ENCODE measurements at places on chromosomes 12 and 14.

DNA sequence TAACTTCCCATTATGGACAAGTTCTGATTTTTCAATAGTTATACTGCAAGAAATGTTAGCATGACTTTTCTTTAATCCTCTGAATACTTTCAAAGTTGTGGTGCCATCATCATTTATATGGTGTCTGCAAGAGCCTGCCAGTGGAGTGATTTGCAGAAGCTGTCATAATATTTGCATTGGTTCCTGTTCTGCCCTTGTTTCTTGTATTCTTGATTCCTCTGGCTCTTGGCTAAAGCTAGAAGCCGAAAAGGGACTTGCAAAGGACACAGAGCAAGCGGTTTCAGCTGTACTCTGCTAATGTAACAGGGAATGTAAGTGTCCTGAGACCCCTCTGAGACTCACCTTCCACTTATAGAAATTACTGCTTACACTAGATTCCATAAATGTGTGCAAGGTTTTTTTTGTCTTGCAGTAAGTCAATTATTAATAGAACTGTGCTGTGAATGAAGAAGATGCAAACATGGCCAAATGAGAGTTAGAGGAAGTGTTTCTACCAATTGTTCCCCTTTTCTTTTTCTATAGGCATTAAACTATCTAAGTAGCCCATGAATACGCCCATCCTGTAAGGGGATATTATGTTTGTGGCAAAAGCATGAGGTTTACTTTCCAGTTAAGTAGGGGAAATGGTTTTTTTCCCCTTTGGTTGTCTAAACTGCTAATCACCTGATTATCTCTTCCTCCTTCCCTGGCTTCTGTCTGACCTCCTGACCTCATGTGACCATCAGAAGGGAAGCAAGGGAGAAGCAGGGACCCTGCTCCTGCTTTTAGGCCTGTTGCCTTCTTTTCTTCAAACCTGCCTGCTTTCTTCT, 5.3 kb downstream of the DYRK4 start:
- DNase-seq, result no peak

DNA sequence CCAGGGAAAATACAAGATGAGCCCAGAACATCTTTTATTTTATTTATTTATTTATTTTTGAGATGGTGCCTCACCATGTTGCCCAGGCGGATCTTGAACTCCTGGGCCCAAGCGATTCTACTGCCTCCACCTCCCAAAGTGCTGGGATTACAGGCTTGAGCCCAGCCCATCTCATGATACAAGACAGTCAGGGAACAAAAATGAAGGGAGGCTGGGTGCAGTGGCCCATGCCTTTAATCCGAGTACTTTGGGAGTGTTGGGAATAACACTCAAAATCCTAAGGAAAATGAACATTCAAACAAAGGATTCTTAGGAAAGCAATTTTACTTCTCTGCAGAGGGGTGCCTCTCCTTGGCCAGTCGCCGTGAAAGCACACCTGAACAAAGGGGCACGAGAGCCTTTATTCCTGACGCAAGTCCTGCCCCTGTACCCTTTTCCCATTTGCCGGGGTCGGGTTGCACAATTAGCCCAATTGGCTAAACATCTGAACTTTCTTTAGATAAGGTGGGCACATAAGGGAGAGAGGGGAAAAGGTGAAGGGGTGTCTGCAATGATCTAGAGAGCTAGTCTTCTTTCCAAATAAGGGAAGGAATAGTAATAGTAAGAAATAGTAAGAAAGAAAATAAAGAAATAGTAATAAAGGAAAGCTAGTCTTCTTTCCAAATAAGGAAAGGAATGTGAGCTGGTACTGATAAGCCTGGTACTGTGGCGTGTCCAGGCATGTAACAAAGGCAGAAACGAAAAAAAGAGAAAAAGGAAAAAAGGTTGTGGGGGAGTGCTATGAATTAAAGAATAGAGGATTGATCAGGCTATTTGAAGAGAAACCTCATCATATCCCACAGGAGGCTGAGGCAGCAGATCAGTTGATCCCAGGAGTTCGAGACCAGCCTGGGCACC, 13.4 kb downstream of the NCAPD2 start:
- DNase-seq, result no peak

DNA sequence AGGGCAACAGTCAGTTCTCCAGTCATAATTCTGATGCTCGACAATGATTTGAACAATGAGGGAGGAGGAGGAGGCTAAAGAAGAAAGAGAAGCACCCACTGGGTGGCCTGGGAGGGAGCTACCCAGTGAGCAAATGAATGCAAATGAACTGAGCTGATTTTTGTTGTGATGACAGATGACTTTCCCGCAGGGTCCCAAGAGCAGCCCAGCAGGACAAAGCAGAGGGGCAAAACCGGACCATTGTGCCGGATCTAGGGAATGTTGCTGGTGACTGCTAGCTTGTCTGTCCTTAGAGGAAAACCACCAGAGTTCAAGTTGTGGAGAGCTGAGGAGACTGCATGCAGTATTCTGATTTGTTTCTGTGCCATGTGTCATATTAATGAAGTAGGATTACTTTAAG, 162.8 kb downstream of the MON2 start:
- no peak for DNase-seq

GRCh38 chr14:44530475-44530874, 23.4 kb upstream of the FSCB start:
- no peak for DNase-seq

DNA sequence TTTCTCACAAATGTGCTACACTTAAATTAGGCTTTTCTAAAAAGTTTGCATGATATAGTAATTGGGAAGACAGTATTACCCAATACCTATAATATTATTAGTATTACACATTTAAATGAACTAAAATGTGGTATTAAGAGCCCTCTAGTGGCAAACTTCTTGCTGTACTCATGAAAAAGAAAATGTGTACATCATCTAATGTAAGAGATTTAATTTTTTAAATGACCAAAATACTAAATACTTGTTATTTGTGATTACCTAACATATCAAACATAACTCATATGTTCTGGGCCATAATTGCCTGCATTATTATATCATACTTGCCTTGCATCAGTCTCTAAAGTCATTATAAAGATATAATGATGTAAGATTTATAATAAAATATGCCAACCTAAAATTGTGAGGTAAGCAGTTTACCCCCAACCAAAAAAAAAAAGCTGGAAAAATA, 64.2 kb downstream of the DNAI7 start:
- DNase-seq, result peak; percentile 30

GRCh38 chr14:68734231-68734732, 58.6 kb downstream of the ZFP36L1 start:
- peak; percentile 56 for DNase-seq

DNA sequence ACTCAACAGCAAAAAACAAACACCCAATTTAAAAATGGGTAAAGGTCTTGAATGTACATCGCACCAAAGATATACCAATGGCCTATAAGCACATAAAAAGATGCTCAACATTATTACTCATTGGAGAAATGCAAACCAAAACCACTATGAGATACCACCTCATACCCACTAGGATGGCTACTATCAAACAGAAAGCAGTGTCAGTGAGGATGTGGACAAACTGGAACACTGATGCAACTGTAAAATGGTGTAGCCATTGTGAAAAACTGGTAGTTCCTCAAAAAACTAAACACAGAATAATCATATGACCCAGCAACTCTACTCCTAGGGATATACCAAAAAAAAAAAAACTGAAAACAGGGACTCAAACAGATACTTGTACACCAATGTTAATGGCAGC, 49.3 kb downstream of the CDK17 start:
- DNase-seq, result no peak

GRCh38 chr12:24015833-24016160, 66.3 kb upstream of the SOX5 start:
- DNase-seq, result no peak

DNA sequence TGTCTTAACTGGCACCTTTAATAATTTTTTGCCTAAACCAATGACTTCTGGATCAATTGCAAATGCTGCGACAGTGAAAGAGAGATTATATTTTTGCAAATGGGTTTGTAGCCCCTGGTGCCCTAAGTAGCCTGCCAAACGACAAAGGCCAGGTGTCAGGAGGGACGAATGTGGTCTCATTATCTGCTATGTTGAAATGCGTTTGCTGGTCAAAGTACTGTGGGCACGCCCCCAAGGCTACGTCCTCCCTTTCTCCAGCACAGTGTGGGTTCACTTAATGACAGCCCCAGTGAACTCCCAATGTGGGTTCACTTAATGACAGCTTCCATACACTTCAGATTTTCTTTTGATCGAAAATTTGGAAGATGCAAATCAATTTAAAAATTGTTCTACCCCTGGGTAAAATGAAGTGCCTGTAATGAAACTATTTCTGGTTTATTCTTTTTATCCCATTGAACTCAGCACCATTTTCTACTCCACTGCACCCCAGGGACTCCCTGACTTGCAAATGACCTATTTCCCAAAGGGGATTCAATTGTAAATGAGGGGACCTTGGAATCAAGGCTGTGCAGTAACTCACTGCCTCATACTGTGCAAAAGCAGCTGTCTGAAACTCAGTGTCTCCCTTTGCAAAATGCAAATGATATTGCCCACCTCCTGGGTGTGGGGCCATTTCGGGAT, 1.4 kb downstream of the SERPINA11 start:
- no peak for DNase-seq

DNA sequence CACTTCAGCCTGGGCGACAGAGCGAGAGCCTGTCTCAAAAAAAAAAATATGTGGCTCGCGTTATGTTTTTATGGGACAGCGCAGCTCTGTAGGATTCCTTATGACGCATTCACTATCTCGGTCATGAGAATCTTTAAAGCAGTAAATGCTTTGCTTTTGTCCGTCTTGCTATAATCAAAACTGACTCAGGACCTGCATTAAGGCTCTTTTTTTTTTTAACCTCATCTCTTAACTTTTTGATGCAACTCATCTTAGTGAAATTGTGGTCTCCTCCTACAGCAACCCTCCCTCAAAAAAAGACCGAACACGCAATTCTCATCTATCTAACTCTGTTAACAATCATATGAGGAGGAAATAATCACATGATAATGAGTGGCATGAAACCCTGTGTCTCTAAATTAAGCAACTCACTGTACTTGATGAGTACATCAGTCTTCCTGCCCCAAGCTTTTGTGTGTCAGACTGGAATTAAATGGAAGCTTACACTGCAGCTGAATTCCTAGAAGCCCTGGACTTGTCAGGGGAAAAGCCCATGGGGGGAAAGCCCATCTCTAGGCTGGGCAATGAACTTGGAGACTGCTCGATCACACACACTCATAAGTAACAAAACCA, 4.3 kb downstream of the P2RX4 start:
- no peak for DNase-seq

GRCh38 chr14:61477712-61478462, 156.5 kb downstream of the PRKCH start:
- DNase-seq, result no peak

DNA sequence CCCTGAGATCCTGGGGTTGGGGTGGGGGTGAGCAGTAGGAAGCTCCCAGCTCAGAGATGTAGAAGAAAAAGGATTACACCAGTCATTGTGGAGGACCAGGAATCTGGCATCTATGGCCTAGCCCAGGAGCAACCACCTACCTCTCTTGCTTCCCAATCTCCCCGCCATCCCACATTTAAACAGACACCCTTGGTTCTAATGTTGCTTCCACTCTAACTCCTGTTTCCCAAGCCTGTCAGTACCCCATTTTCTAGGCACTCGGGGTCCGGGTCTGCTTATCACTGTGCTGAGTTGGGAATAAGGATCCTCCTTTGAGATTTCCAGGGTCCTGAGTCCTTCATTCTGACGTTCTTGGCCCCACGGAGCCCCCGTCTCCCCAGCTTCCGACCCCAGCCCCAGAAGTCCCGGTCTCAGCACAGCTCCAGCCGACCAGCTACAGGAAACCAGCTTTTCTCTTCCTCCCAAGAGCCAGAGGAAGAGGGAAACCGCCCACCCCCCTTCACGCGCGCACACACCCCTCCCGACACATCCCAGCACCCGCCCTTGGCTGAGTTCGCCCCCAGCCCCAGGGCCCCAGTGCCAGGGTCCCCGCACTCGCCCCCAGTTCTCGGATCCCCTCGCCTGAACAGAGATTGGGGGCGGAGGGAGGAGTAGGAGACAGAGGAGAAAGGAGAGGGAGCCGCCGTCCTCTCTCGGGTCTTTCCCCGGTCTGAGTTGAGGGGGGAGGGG, 1.2 kb downstream of the ITGA5 start:
- no peak for DNase-seq

DNA sequence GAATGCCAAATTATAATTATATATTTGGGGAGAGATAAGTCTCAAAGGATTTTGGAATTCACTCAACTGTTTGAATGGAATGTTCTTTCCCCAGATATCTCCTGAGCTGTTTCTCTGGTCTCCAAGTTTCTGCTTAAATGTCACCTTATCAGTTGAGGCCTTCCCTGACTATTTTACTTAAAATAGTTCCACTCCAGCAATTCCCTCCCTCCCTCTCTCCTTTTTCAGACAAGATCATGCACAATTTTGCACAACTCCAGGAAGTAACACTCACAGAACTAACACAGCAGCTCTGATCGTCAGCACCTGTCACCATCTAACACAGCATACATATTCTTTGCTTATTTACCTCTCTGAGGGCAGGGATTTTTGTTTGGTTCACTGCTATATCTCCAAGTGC, 12.5 kb downstream of the BTG1 start:
- no peak for DNase-seq

DNA sequence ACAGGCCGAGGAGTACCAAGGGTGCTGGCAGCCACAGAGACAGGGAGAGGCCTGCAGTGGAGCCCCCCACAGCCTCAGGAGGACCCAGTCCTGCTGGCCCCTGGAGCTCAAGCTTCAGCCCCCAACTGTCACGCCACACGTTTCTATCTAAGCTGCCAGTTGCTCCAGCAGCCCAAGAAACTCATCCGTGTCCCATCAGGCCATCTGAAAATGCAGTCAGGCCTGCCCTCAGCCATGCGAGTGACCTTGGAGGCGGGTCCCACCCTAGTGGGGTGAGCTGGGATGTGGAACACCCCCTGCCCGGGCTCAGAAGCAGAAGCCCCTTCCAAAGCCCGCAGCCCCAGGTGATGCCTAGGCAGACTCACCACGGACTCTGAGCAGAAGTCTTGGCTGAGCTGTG, 158.9 kb downstream of the RIMBP2 start:
- DNase-seq, result no peak

DNA sequence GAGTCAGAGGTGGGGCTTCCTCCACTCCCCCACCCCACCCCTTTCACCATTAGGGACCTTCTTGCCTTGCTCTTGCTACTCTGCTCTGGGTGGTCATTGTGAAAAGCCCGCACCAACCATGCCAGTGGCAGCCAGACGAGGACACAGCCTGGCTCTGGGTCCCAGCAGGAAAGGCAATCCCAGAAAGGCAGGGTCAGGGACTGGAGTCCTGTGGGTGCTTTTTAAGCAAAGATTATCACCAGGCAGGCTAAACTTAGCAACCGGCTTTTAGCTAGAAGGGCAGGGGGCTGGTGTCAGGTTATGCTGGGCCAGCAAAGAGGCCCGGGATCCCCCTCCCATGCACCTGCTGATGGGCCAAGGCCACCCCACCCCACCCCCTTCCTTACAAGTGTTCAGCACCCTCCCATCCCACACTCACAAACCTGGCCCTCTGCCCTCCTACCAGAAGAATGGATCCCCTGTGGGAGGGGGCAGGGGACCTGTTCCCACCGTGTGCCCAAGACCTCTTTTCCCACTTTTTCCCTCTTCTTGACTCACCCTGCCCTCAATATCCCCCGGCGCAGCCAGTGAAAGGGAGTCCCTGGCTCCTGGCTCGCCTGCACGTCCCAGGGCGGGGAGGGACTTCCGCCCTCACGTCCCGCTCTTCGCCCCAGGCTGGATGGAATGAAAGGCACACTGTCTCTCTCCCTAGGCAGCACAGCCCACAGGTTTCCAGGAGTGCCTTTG, 1.2 kb upstream of the GAPDH start:
- no peak for DNase-seq

Data from CD4-positive, alpha-beta T cell treated with Interleukin-6 at 100 ng/mL for 8 hours (primary cell).